Activated naive CD8-positive, alpha-beta T cell treated with anti-CD3 and anti-CD28 coated beads, Interleukin-2, amount 10 ng/mL, durations not matched to agents 7 days and 5 days (primary cell): ENCODE measurements at places on chromosomes 6 and 20. TPM values are rescaled to one million over a fixed set of nuclear protein-coding genes. Genes with fewer than 3 reads are reported as not detected.

DNA sequence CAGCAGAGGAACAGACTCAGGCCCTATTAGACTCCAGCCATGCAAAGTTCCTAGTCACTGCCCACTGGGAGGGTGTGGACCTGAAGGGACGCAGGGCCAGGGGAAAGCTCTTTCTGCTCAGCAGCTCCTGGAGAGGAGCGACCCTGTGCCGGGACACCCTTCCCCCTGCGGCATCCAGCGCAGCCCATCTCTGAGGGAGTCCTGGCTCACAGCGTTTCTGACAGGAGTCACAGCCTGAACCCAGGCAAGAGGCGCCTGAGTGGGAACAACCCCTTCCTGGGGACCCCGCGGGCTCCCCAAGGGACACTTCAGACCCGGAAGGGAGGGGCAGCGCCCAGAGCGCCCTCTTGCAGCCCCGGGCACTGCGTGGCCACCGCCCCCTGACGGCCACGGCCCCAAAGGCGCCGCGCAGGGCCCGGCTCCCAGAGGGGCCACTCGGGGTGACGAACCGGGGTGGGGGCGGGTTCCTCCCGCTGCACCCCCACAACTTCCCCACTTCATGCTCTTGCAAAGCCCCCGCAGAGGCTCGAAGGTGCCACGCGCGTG is 862 bp downstream of the UCKL1 start:
- peak; percentile 71 for DNase-seq
- H3K4me1 ChIP-seq: peaks cover 24% of the 10 kb centered on the region
- H3K36me3 ChIP-seq: peaks cover 3% of the 10 kb centered on the region

- H3K4me3 ChIP-seq: no peak overlapping the region
- H3K4me1 ChIP-seq: peaks cover 14% of the 10 kb centered on the region
- DNase-seq: no peak
- H3K36me3 ChIP-seq: no peaks in the 10 kb centered on the region
- peaks cover 5% of the 10 kb centered on the region for H3K27me3 ChIP-seq
- H3K27ac ChIP-seq: no peak overlapping the region
Observed at GRCh38 chr6:137744877-137745276, 122.2 kb upstream of the TNFAIP3 start.

GLO1 gene
- 88.8 TPM for total RNA-seq

OLIG3 gene
- total RNA-seq: not detected

SLC17A9 gene
- 40.9 TPM for total RNA-seq

DNA sequence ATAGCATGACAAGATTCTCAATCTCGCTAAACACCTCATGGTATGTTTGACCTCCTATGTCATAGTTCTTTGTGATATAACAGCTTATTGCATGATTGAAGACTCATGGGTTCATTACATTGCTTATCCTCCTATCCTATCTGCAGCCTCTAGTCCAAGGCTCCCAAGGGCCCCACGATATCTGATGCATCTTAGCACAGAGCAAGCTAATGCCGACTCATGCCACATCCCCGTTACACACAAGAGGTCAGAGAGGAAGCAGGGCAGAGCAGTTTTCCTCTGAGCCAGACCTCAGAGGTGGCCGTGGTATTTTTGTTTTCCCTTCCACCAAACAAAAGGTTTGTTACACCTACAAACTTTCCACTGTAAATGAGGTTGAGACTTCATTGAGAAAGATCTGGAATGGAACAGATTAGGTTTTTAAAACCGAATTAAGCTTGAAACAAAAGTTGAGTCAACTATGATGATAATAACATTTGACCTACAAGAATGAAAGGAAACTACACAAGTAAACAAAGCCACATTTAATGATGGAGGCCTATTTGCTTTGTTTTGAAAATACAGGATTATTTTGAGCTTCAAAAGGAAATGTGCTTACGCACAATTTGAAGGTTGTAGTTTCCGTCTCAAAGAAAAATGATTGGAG is 133.9 kb upstream of the MYLIP start:
- no peaks in the 10 kb centered on the region for H3K36me3 ChIP-seq
- H3K4me3 ChIP-seq: no peak overlapping the region
- H3K27ac ChIP-seq: no peak overlapping the region

MCCD1 gene
- total RNA-seq: not detected

DACT2 gene
- total RNA-seq: not detected

DNA sequence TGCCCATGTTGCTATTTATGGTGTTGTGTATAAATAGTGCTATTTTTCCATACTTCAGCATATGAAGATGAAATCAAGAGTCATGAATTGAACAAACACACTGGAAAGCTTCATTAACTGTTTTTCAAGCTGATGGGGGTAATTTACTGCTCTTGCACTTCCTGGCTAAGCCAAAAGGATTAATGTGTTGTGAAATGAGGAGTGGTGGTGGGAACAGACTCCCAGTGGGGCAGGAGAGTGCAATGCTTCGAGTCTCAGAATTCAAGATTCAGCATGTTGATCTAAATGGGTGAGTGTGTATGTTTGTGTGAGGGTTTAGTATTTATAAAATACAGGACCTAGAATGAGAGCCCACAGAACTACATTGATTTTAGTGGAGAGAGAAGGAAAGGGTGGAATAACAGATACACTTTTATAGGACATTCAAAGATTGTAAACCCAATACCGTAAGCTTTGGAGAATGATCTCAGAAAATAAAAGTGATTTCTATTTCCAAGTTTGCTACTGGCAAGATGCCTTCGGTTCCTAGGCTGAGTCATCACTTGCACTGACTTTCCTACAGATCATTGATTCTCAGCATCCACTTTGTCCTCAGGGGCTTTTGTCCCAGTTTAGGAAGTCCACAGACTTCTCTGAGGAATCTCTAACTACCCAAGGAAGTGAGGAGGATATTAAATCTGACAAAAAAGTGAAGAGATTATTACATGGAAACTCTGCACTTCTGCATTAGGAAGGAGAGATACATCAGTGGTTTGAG is 303.6 kb downstream of the TRDN start:
- H3K27me3 ChIP-seq: no peaks in the 10 kb centered on the region
- no peak for DNase-seq
- H3K27ac ChIP-seq: no peak overlapping the region

FAM50B gene
- total RNA-seq: 11.2 TPM

LY6G6D gene
- total RNA-seq: not detected

- H3K36me3 ChIP-seq: peaks cover 7% of the 10 kb centered on the region
- DNase-seq: no peak
- H3K4me1 ChIP-seq: peaks cover 27% of the 10 kb centered on the region
- no peak overlapping the region for H3K27ac ChIP-seq
- H3K27me3 ChIP-seq: no peaks in the 10 kb centered on the region
Observed at GRCh38 chr6:149277621-149278020, 39.9 kb upstream of the TAB2 start.

BAG2 gene
- total RNA-seq: 7.3 TPM

DNA sequence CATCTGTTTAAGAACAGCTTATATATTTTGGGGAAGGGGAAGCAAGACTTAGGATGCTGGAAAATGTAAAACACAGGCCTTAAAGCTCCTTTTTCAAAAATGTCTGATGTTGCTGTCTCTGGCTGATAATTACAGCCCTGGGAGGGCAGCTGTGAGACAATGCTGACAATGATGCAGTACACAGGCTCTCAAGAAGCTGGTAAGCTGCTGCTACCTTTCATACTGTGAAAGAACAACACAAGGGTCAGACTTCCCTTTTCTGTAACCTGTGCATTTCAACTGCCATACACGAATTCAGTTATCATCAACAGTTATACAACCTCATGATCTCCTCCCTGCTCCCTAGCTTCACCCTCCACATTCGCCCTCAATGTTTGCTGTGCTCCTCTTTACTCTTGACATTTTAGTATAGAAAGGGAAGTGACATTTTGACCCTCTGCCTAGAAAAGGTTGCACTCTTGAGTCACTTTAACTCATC is 25.2 kb downstream of the MAP7 start:
- H3K4me1 ChIP-seq: peaks cover 10% of the 10 kb centered on the region
- no peaks in the 10 kb centered on the region for H3K36me3 ChIP-seq
- H3K4me3 ChIP-seq: no peak overlapping the region
- H3K27ac ChIP-seq: no peak overlapping the region
- no peak for DNase-seq

GRCh38 chr6:168384045-168385036 is 56.6 kb upstream of the SMOC2 start:
- no peaks in the 10 kb centered on the region for H3K36me3 ChIP-seq
- H3K4me1 ChIP-seq: no peaks in the 10 kb centered on the region

CYP39A1 gene
- not detected for total RNA-seq

SYTL3 gene
- 65.3 TPM for total RNA-seq

DLL1 gene
- total RNA-seq: 15.8 TPM

CNKSR3 gene
- total RNA-seq: not detected

C20orf96 gene
- total RNA-seq: 9.6 TPM

TRDN gene
- not detected for total RNA-seq

DNA sequence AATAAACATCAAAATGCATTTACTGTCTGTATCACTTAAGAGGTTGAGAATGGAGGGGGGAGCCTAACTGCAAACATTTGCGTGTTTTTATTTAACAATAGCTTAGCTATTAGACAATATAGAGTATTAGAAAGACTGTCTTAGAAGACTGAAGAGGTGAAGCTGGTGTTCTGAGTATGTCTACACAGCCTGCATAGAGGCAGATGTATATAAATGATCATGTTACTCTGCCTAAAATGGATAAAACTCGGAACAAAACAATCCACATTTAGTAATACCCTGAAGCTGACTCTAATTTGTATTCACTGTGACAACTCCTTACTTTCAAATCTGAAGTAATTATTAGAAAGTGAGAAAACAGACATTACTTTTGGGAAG is 181.9 kb downstream of the GMPR start:
- DNase-seq: no peak
- peaks cover 40% of the 10 kb centered on the region for H3K4me1 ChIP-seq
- H3K4me3 ChIP-seq: peak overlapping the region; percentile 65

DNA sequence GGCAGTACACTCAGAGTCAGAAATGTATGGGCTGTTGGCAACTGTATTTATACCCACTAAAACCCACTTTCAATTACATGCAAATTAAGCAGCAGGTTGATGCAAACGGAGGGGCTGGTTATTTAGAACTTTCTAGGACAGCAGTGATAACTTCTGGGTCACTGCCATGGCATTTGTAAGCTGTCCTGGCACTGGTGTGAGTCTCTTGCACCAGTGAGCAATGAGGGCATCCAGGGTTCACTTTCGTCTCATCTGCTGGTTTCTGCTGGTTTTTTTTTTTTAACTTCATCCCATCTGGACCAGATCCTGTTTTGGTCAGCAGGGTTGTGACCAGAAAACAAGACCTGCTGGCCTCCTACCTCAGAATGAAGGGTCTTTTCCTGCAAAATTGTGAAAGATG is 49.2 kb downstream of the CDH26 start:
- peaks cover 26% of the 10 kb centered on the region for H3K4me1 ChIP-seq
- no peak overlapping the region for H3K4me3 ChIP-seq
- H3K27ac ChIP-seq: no peak overlapping the region

DNA sequence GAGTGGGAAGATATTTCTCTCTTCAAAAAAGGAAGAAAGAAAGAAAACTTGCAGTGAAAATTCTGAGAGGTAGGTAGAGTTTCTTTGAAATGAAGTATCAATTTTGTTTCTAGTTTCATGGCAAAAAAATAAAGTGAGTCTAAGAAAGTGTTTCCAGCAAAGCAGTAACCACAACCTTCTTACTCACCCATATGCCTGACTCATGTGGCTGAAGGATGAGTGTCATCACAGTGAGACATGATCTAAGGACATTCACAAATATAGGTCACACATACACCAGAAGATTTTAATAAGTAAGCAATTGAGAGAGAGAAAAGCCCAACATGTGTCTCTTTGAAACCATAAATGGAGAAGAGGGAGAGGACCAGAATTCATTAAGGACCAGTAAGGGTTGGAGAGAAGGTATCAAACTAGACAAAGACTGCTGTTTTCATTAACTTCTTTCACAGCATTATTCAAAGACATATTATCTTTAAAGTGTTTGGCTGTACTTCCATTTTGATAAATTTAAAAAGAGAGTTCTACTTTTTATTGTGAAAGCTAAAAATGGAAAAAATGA is 169.5 kb downstream of the FRK start:
- peaks cover 2% of the 10 kb centered on the region for H3K27me3 ChIP-seq
- peaks cover 6% of the 10 kb centered on the region for H3K4me1 ChIP-seq
- no peak overlapping the region for H3K4me3 ChIP-seq
- H3K36me3 ChIP-seq: no peaks in the 10 kb centered on the region
- DNase-seq: no peak
- no peak overlapping the region for H3K27ac ChIP-seq

TAGAP gene
- 112 TPM for total RNA-seq

DNA sequence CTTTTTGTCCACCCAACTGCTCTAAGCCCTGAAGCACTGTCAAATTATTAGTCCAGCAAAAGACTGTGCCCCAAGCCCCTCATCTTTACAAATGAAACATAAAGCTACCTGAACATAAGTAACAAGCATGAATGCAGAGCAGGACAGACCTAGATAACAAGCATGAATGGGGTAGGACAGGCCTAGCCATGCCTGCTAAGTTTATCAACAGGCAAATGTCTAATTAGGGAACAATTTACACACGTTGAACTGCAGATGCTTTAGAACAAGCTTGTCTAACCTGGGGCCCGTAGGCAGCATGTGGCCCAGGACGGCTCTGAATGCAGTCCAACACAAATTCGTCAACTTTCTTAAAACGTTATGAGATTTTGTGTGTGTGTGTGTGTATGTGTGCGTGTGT is 13.6 kb downstream of the FBXO30 start:
- H3K36me3 ChIP-seq: peaks cover 41% of the 10 kb centered on the region
- H3K4me1 ChIP-seq: no peaks in the 10 kb centered on the region
- DNase-seq: no peak
- no peaks in the 10 kb centered on the region for H3K27me3 ChIP-seq

FOXC1 gene
- total RNA-seq: not detected

ADGB gene
- total RNA-seq: not detected

DNA sequence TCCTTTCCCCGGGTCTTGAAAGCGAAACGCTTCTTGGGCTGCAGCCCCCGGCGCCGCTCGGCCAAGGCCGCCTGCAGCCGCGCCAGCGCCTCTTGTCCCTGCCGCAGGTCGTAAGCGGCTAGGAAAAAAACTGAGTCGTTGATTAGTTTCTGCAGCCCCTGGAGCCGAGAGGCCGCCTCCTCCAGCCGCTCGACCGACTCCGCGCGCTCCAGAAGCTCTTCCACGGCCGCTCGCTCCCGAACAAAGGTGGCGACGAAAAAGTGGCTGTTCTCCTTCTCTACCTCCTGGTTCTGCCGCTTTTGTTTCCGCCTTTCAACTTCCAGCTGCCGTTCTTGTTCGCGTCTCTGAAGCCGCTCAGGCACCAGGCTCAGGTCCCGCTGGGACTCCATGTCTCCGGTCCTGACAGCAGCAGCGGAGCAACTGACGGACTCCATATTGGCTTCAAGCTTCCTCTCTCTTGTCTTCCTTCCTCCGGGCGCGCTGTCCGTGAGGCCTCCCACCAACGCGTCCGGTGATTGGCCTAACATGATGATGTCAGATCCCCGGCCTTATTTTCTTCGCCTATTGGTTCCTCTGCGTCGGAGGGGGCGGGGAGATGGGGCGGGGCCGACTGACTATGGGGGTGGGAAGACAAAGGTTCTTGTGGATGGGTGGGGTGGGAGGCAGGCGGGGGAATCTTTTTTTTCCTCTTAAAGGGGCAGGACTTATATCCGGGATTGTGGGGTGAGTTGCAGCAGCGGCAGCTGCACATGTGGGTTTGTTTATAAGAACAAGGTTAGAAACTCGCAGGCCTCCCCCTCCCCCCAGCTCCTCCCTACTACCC is at the start of gene TBCC:
Gene TBCC (minus strand): TSS at position 464 of the 823 bp plus-strand sequence. CDS start 30 bp downstream, at position 434.
- peak within 1 kb of the TSS; percentile 100 for H3K4me3 ChIP-seq
- H3K27me3 ChIP-seq: no peaks in the 10 kb centered on the region
- peaks cover 20% of the 10 kb centered on the region for H3K36me3 ChIP-seq
- peak; percentile 85 for DNase-seq
- peak within 1 kb of the TSS; percentile 100 for H3K27ac ChIP-seq

GRCh38 chr6:4125500-4125899 is 9.9 kb downstream of the ECI2 start:
- no peak for DNase-seq
- no peak overlapping the region for H3K4me3 ChIP-seq
- H3K27me3 ChIP-seq: no peaks in the 10 kb centered on the region
- no peak overlapping the region for H3K27ac ChIP-seq
- H3K36me3 ChIP-seq: peaks cover 51% of the 10 kb centered on the region

CITED2 gene
- 80.4 TPM for total RNA-seq
